NCI-H1105 (cell line): ENCODE measurements at places on chromosomes 4 and X.

DNA sequence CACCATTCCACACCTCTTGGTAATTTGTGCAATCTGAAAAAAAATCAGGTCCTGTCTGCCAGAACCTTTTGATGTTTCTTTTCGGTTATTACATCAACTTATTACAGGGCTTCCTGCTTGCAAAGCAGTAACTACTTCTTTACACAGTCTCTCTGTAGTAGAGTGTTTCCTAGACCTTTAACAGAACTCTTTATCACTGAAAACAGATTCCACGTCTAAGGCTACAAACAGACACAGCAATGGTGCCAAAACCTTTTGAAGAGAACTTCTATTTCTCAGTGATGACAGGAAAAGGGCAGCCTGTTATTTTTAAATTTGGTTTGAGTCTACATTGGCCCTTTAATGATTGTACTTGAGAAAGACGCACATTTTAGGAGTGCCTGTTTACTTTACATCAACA, 713.5 kb upstream of the GRID2 start:
- no peak for DNase-seq

DNA sequence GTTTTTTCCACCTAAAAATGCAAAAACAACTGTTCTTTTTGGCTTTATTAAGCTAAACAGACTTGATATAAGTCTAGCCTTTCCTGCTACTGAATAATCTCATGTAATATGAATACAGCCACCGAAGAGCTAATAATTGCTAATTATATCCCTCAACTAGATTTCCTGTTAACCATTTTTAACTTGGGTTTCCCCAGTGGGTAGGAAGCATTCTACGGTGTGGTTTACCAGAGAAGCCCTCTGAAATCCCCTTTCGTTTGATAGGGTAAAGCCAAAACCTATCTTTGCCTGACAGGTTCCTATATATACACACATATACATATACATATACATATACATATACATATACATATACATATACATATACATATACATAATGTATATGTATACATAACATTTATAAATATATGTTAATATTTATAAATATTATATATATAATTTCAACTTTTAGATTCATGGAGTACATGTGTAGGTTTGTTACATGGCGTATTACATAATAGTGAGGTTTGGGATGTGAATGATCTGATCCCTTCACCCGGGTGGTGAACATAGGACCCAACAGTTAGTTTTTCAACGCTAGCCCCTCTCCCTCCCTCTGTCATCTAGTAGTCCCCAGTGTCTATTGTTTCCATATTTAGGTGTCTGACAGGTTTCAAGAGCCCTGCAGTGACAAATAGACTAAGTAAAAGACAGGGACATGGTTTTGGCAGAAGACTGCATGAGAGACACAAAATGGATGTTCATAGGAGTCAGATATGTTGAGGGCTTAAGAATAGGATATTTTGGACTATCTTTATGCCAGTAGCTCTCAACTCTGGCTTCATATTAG, 62.4 kb downstream of the ATXN3L start:
- DNase-seq: no peak

- no peak for DNase-seq
These were observed 146.2 kb upstream of the JADE1 start for GRCh38 chr4:128663325-128663724.

DNA sequence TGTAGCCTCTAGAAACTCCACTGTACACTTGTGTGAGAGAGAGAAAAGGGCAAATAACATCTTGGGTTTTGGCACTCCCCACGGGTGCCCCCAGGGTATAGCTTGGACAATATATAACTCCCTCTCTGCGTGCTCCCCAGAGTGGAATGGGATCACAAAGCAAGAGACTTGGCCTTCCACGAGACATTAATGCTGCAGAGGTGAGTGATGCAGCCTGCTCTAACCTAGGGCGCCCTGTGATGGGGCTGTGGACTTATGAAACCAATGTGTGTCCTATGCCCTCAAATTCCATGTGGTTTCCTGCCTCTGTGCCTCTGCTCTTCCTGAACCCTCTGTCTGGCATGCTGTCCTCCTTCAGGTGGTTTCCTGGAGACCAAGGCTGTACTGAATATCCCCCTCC, 22.0 kb upstream of the FAM9C start:
- no peak for DNase-seq

GRCh38 chr4:173415092-173415491, 16.2 kb upstream of the SCRG1 start:
- DNase-seq: no peak

DNA sequence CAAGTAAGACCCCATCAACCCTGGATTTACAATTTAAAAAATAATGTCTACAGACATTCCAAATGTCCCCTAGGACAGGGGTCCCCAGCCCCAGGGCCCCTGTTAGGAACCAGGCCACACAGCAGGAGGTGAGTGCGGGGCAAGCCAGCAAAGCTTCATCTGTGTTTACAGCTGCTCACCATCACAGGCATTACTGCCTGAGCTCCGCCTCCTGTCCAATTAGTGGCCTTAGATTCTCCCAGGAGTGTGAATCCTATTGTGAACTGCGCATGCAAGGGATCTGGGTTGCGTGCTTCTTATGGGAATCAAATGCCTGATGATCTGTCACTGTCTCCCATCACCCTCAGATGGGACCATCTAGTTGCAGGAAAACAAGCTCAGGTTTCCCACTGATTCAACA, 146.1 kb downstream of the ATP10D start:
- DNase-seq: no peak

DNA sequence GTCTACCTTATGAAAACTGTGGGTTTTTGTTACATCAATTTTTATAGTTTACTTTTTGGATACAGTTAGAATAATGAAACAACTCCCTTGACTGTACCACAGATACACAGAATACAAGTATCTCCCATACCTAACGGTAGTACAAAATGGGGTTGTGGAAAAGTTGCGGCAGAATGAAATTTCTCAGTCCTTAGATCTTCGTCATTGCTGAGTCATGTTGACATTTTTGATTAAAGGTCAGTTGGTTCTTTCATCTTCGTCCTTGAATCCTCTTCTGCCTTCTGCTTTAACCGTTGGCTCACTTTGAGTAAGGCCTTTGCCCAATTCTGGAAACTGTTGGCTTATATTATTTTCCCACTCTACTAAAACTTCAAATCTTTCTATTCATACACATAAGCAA, 75.6 kb downstream of the TRIML1 start:
- no peak for DNase-seq

- DNase-seq: no peak
These were observed 819.8 kb upstream of the PCDH7 start for GRCh38 chr4:29900336-29900735.

- DNase-seq: peak; percentile 46
These were observed 333.1 kb downstream of the IL1RAPL1 start for GRCh38 chrX:28920153-28920943.

GRCh38 chrX:85221361-85221760, 22.2 kb downstream of the SATL1 start:
- DNase-seq: no peak

GRCh38 chr4:125787707-125788106, 473.0 kb downstream of the FAT4 start:
- DNase-seq: no peak

- DNase-seq: peak; percentile 36
These were observed 265.4 kb upstream of the ADGRL3 start for GRCh38 chr4:60934566-60935295.

- DNase-seq: no peak
These were observed 431.5 kb upstream of the BOD1L1 start for GRCh38 chr4:14059006-14059405.

- DNase-seq: no peak
These were observed 44.7 kb downstream of the DOCK11 start for GRCh38 chrX:118540342-118540741.

DNA sequence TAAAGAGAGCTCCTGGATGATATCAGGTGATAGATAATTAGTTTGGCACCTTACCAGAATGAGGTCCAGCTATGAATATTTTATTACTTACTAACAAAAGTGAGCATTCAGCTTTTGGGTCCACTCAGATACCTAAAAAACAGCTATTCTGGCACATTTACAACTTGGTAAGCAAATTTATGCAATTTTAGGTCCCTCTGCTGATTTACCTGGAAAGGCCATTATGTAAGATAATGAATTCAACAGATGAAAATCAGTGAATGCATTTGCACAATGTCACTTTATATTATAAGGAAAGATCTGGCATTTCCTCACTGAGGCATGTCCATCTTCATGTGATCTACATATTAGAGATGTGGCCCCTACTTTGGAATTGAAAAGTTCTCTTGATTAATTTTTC, 517.0 kb downstream of the SPRY1 start:
- no peak for DNase-seq

DNA sequence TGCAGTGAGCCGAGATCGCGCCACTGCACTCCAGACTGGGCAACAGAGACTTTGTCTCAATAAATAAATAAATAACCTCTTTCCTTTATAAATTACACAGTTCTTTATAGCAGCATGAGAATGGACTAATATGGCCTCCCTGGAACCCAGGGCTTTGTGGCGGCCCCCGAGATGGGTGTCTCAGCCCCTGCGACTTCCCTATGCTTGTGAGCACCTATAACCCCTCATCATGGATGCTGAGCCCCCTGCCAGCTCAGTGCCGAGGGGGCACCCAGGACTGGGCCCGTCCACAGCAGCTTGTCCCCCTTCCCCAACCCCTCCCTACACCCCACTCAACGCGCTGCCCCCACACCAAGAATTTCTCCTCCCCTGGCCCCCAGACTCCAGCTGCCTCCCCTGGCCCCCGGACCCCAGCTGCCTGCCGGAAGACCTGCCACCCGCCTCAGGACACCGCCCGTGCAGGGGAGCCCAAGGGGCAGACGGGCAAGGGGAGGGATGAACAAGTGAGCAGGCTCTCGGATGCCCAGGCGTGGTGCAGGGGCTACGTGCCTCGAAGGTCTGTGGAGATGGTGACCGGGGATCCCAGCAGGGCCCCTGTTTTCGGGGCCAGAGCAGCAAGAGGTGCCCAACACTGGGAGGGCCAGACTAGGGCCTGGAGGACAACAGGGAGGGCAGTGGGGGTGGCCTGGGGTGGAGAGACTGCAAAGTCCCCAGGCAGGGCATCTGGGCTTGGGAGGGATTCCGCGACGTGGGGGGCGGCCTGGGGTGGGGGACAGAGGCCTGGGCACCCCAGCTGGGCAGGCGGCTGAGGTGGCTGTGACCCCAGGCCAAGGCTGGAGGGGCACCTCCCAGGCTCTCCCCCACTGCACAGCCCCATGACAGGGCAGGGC, 74.0 kb downstream of the FAM53A start:
- DNase-seq: no peak

- DNase-seq: peak; percentile 32
These were observed 28.8 kb downstream of the ARHGAP10 start for GRCh38 chr4:147760695-147761094.

- no peak for DNase-seq
These were observed 90.9 kb downstream of the HNRNPD start for GRCh38 chr4:82282875-82283274.

DNA sequence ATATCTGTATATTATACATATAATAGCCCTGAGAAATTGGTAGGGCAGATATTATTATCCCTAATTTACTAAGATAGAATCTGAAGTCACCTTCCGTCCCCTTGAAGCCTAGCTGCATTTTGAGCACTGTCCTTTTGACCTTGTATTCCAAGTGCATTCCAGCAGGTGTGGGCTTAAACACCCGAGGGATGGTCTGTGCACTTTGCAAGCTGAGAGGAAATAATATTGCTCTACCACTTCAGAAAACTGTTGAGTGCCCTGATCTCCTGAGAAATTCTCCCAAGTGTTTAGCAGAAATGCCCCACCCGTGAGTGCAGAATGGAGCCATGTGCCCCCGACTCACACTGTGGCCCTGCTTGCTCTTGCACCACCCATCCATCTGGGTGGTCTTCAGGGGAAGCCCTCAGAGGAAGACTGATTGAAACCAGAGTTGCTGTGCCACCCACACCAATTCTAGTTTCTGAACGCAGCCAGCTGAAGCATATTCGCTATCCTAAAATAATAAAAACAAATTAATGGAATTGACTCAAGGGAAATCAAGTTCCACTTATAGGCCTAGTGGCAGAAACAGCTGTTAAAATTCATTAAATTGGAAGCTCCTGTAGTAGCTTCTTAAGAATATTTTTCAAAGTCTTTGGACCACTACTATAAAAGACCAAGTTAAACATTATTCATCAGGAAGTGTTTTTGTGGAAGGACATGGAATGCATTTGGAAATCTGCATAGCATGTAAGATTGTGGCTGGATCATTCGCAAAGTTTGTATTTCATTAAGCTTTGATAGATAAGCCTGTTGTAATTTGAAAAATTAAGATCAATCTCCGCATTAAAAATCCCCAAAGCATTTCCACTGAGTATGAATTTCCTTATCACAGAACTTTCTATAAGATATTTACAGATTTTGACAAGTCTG, 41.3 kb upstream of the PRKG2 start:
- DNase-seq: no peak

DNA sequence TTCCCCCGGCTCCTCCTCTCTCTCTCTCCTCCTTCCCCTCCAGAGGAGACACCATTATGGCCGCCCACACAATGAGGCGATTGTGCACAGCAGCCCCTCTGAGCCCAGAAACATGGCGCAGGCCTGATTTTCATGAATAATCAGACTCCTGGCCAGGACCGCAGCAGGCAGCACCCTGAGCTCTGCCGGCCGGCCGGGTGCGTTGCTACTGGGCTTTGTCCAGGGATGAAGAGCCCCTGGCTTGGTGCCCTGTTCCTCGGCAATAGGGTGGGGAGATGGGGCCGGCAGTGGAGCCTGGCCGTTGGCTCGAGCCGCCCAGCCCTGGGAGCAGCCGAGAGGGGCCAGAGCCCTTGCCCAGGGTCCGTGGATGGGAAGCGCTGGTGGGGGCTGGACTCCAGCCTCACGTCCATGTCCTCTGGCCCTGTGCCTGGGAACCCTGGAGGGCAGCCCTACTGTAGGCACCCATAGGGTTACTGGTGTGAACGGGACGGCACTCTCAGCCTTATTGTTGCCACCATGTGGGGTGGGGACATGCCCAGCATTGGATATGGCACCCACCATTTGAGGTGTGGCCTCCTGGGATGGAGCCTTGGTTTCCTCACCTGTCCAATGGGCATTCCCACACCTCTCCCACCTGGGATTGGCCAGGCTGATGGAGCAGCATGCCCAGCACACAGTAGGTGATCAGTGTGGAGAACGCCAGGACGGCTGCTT, 103.0 kb downstream of the SORCS2 start:
- DNase-seq: no peak

- no peak for DNase-seq
These were observed 33.4 kb upstream of the SFRP2 start for GRCh38 chr4:153822316-153822715.

- DNase-seq: no peak
These were observed 3.3 kb downstream of the COQ2 start for GRCh38 chr4:83281307-83281706.

- no peak for DNase-seq
These were observed 60.4 kb downstream of the SORCS2 start for GRCh38 chr4:7252510-7253340.

- no peak for DNase-seq
These were observed 106.2 kb upstream of the RAPGEF2 start for GRCh38 chr4:158996669-158997074.
